ENCODE measurements at places on chromosomes 4 and X.

DNA sequence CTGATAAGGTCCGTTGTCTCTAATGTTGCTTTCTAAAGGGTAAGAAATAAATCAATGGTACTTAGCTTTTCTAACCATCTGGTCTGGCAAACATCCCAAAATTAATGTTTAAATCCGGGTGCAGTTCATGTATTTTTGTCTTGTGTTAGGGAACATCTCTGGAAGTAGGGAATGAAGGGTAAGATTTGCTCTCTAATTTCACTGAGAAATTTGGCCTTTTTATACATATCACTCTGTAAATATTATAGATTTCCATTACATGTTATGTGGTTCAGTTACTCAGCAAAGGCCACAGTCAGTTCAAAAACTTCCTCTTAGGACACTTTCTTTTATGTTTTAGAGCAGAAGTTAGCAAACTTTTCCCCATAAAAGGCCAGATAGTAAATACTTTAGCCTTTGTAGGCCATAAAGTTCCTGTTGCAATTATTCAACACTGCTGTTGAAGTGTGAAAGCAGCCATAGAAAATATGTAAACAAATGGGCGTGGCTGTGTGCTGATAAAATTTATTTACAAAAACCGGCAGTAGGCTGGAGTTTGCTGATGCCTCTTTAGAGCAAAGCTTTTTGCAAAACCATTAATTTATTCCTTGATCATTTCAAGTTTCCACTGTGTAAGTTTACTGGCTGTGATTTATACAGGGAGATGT lies 218.1 kb downstream of the ANTXR2 start:
- DNase-seq, result no peak

DNA sequence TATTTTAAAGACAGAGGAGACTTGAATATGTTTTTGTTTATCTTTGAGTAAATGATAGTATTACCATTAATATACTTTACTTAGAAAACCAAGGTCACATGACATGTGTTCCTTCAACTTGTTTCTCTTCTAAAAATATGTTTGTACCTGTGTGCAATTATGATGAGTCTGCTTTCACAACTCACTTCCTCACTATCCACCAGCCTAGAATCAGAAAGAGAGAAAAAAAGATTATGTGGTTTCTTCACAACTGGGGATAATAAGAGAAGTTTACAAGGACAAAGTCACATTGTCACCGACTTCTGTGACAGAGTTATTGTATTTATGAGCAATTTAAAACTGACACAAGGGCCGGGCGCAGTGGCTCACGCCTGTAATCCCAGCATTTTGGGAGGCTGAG lies 1112.1 kb downstream of the RPA4 start:
- no peak for DNase-seq

DNA sequence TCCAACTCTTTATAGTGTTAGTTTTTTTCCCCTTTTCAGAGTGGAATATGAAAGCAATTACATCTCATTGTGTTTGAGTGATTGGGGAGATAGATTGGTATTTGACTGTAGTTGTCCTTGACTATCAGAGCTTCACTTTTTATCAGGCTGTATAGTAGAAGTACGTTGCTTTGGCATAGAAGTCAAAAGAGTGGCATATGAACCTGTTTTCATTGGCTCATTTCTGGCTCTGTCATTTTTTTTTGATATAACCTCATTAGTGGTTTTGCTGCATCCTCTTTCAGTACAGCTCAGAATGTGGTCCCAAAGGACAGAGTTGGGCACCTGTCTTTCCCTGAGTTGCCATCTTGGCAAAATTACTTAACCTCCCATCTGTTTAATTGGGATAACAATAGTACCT lies 1.4 kb downstream of the TMA16 start:
- no peak for DNase-seq

DNA sequence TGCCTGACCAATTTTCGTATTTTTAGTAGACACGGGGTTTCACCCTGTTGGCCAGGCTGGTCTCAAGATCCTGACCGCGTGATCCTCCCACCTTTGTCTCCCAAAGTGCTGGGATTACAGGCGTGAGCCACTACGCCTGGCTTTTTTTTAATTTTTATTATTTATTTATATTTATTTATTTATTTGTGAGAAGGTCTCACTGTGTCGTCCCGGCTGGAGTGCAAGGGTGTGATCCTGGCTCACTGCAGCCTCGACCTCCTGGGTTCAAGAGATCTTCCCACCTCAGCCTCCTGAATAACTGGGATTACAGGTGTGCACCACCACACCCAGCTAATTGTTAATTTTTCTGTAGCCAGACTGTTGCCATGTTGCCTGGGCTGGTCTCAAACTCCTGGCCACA lies 141.1 kb downstream of the CRLF2 start:
- DNase-seq, result no peak

DNA sequence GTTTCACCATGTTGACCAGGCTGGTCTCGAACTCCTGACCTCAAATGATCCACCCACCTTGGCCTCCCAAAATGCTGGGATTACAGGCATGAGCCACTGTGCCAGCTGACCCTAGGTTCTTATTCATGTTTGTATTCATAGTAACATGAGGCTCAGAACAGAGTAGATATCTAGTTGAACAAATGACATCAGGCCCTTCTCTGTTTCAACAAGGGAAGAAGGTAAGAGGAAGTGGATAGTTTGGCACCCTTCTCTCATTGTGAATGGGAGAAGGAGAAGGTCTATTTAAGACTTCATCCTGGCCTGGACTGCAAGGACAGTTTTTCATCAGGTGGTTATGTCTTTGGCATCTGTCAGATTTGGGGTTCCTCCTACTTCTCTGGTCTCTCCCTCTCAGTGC lies 13.8 kb downstream of the GJB1 start:
- no peak for DNase-seq

GRCh38 chr4:138298866-138299265 lies 56.7 kb upstream of the SLC7A11 start:
- no peak for DNase-seq

- no peak for DNase-seq
Measured at GRCh38 chr4:166527500-166527899, 654.5 kb downstream of the TLL1 start.

GRCh38 chr4:145066063-145066501 lies 31.9 kb downstream of the ANAPC10 start:
- no peak for DNase-seq

DNA sequence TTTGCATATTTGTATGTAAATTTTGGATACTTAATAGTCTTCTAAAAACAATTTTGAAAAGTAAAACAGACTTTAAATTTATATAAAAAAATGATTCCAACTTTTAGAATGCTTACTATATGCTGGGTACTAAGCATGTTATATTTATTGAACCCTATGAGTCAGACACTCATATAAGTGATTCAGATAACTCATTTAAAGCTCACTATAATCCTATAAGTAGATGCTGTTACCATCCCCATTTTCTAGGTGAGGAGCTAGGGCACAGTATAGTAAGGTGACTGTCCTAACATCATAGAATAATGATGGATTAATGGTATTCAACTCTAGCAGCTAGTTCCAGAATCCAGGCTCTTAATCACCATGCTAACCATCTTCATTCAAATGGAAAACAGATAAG lies 877.0 kb upstream of the GRID2 start:
- no peak for DNase-seq

GRCh38 chrX:40099055-40099958 lies 1.5 kb upstream of the BCOR start:
- DNase-seq, result no peak

DNA sequence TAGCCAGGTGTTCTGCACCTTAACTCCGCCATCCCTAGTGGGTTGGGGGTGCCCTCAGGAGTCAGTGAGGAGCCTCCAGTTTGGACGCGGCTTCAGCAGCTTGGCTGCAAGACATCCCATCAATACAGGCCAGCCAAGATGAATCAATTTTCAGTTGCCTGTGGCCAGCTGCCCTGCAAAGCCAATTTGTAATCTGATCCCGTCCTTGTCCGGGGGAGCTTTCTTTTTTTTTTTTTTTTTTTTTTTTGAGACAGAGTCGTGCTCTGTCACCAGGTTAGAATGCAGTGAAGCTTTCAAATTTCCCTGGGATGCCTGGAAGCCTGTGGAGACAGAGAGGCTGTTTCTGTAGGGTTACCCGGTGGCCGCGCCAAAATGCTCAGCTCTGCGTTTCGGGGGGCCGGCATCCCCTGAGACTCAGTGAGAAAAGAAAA lies 192.5 kb downstream of the ASMT start:
- DNase-seq, result no peak

- no peak for DNase-seq
Measured at GRCh38 chr4:12791536-12791935, 692.6 kb downstream of the RAB28 start.

- DNase-seq, result peak; percentile 11
Measured at GRCh38 chr4:176150356-176150682, 45.1 kb downstream of the SPATA4 start.

DNA sequence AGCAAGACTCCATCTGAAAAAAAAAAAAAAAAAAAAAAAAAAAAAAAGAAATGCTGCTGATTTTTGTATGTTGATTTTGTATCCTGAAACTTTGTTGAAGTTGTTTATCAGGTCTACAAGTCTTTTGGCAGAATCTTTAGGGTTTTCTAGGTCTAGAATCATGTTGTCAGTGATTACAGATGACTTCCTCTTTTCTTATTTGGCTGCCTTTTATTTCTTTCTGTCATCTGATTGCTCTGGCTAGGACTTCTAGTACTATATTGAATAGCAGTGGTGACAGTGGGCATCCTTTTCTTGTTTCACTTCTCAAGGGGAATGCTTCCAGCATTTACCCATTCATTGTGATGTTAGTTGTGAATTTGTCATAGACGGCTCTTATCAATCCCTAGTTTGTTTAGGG lies 334.4 kb downstream of the SPRY1 start:
- DNase-seq, result no peak

DNA sequence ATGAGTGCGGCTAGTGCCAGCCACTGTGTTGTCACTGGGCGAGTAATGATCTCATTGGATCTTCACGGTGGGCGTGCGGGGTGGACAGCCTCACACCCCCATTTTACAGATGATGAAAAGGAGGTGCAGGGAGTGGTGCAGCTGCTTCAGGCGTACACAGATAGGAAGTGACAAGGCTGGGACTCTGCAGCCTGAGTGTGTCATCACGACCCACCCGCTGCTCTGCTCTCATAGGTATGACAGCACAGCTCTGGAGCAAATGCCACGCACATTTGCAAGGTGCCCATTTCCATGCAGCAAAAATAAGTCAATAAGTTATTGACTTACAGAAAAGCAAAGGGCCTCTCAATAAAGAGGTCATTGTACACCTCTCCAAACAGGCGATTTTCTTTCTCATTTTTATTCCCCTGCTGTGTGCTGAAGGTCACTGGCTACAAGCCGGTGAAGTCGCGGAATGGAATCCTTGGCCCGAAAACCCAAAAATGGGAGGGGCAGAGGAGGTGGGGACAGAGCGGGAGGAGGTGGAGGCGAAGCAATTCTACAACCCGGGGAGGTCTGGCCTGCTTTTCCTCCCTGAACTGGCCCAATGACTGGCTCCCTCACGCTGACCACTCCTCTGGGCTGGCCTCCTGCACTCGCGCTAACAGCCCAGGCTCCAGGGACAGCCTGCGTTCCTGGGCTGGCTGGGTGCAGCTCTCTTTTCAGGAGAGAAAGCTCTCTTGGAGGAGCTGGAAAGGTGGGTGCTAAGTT lies at the start of gene SOD3:
TSS of gene SOD3 (plus strand) at position 658 of the 750 bp plus-strand sequence. CDS start 3,949 bp downstream, outside the sequence.
- no peak for DNase-seq

DNA sequence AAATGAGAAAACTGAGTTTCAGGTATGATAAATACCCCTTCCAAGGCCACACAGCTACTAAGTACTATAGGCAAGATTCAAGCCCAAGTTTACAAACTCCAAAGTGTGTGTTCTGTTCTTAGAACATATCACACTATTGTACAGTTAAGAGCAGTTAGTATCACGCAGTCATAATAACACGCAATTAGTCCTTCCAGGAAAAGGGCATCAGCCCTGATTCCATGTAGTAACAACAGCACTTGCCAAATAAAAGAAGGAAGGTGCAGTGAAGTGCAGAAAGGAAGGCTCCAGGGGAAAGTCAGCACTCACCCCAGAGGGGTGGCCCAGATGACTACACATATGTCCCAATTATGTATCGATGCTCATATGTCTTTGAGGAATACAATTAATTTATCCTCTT lies 4.4 kb downstream of the TASL start:
- DNase-seq, result no peak

- DNase-seq, result no peak
Measured at GRCh38 chr4:95214408-95214807, 334.4 kb downstream of the UNC5C start.

GRCh38 chr4:81470456-81471297 lies 1.0 kb downstream of the RASGEF1B start:
- peak; percentile 56 for DNase-seq

GRCh38 chrX:28922106-28922505 lies 334.9 kb downstream of the IL1RAPL1 start:
- DNase-seq, result no peak

DNA sequence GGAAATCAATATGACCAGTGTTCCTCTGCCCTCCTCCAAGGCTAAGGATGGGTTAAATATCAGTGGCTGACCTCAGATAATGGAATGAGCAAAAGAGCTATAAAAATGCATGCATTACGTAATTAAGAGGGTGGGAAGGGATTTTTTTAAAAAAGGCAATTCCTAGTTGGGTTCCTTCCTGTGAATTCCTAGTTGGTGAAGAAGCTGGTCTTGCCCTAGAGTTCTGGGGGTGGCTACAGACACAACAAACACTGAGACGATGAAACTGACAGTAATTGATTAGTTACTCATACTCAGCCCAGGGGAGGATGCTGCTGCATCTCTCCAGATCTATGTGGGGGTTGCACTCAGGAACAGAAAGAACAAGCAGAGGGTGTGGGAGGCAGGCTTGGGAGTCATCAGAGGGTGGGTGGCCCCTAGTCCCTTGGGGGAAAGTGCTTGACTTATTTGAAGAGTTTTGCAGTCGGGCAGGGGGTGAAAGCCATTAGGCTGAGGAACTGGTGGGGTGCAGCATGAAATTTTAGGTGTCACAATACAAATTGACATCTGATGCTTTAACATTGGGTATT lies 662.0 kb upstream of the FRG1 start:
- DNase-seq, result no peak

DNA sequence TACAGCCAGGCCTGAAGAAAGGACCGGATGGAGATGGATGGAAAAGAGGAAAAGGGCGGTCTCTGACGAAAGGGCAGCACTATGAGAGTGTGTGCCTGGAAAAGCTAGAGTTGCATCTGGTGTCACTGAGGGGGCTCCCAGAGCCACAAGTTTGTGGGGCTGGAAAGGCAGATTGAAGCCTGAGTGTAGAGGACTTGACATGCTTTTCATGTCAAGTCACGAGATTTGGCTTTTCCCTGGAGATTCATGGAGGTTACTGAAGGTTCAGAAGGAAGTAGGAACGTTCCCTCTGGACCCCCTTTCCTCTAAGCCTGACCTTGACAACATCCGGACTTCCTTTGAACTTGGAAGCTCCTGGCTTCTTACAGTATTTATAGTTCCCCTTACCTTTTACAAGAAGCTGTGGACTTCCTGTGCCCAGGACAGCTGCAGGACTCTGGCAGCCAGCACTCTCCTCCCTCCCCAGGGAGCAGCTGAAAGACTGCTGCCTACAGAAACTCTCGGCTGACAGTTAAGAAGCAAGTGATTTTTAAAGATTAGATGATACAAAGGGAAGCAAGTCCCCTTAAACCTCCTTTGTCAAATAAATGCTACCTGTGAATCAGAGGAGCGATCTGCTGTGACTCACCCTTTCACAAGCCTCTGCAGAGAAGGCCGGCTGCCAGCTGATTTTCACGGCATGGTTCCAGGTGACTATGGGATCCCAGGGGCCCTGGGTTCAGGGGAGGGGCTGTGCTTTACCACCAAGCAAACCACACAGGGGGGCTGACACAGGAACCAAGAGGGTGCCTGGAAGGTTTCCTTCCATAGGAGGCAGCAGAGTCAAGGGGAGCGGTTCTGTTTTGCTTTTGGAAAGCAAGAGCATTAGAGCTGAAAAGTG lies 72.9 kb upstream of the STIM2 start:
- DNase-seq, result peak; percentile 43

All from thymus (tissue), 14 donors.